ENCODE measurements at places on chromosomes 16 and 17.

DNA sequence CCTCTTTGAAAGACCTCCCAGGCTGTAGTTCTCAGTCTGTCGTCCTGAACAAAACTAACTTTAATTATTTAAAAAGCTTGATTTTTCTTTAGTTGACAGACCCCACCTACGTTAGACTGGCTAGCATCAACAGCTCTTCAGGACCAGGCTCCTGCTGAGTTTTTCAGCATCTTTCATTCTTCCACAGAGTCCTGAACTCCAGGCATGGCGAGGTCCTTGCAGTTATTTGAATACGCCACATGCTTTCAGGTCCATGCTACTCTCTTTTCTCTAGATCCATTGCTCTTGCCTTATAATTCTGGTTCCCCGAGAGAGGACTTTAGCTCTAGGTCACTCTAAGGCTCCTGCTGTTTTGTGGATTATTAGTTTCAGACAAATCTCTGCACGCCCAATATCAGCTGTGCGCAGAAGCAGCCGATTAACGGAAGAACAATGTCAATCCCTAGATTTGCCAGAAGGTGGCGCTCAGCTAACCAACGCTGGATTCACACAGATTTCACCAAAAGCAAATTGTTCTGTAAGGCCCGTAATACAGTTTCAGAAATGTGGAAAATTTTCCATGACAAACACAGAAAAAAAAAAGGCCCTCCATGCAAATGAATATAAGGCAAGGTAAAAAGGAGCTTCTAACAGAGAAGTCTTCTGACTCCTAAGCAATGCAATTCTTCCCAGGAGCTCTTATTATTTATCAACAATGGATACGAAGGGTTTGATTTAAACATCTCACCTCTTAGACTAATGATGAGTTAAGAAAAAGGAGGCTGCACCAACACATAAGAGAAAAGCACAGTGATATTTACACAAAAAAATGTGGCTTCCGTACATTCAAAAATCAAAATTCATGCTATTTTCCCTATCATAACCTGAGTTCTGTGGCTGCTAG is 33.5 kb upstream of the BCO1 start:
- peak; percentile 30 for DNase-seq
- no peak overlapping the region for H3K4me3 ChIP-seq
- H3K4me1 ChIP-seq, result no peaks in the 10 kb centered on the region
- H3K36me3 ChIP-seq, result no peaks in the 10 kb centered on the region
- no peak overlapping the region for H3K27ac ChIP-seq

DNA sequence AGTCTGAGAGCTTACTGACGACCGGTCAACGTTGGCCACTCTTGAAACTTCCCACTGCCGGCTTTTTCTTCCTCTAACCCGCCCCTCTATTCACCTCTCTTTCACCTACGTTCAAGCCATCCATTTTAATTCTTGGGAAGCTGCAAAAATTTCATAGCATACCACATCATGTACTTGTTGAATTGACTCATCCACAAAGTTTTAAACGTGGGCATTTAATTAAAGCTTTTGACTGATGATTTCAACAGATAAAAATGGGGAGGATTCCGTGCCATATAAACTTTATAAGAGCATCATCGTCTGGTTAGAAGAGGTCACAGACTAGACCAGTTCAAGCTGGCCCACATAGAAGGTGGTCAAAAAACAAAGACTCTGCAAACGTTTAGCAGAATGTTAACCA is 22.5 kb downstream of the VPS53 start:
- H3K36me3 ChIP-seq, result peaks cover 5% of the 10 kb centered on the region
- no peak for DNase-seq
- H3K27me3 ChIP-seq, result no peaks in the 10 kb centered on the region
- no peak overlapping the region for H3K27ac ChIP-seq
- no peak overlapping the region for H3K4me3 ChIP-seq

DNA sequence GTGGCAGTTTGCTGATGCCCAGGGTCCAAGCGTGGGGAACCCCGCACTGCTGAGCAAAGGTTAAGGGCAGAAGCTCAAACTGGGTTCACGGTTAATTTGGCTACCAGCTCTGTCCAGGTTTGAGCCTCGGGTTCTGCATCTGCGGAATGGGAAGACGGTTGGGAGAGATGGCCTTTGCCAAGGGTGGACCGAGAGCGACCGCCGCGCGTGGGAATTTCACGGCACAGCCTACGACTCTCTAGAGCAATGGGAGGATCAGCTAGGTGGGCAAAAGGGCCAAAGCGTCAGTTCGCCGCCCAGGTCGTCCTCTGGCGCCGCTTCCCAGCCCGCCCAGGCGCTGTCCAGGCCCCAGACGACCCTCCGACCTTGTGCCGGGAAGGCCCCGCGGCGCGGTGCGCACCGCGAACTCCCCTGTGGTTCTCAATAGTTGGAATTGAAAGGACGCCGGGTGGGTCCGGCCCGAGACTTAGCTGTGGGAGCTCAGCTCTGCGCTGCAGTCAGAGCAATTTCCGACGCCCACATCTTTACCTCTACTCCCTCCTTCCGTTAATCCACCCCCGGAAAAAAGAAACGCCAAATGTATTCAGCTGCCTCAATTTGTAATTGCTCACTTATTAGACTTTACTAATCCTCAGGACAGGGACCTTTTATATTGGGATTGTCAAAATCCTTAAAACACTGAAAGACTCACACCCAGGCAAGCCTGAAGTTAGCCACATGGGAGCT is 2.5 kb upstream of the HS3ST3B1 start:
- no peaks in the 10 kb centered on the region for H3K4me1 ChIP-seq
- no peaks in the 10 kb centered on the region for H3K36me3 ChIP-seq
- no peak for DNase-seq
- no peak overlapping the region for H3K27ac ChIP-seq

DNA sequence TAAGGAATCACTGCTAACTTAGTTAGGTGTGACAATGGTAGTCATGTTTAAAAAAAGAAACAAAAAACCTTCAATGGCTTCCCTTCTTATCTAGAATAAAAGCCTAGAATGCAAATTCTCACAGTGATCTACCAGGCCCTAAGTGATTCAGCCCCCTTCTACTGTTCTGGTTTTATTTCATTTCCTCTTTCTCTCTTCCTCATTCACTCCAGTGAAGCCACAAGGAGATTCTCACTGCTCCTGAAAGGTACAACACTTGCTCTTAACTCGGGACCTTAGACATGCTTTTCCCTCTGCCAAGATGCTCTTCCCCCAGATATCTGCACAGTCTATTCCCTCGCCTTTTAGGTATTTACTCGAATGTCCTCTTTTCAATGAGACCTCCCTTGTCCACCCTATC is 3.7 kb downstream of the PIGS start:
- no peak for DNase-seq
- no peak overlapping the region for H3K4me3 ChIP-seq
- no peaks in the 10 kb centered on the region for H3K36me3 ChIP-seq
- H3K27me3 ChIP-seq, result no peaks in the 10 kb centered on the region
- H3K4me1 ChIP-seq, result peaks cover 17% of the 10 kb centered on the region
- no peak overlapping the region for H3K27ac ChIP-seq

- H3K27ac ChIP-seq, result peak within 1 kb of the TSS; percentile 98
- H3K27me3 ChIP-seq, result no peaks in the 10 kb centered on the region
- peak within 1 kb of the TSS; percentile 81 for H3K4me3 ChIP-seq
- DNase-seq, result no peak
- H3K36me3 ChIP-seq, result no peaks in the 10 kb centered on the region
Observed at GRCh38 chr17:34254651-34255380, at the start of gene CCL2. Gene CCL2, plus strand, starts transcription at chr17:34255285. Its CDS starts 65 bp downstream, at chr17:34255350.

DNA sequence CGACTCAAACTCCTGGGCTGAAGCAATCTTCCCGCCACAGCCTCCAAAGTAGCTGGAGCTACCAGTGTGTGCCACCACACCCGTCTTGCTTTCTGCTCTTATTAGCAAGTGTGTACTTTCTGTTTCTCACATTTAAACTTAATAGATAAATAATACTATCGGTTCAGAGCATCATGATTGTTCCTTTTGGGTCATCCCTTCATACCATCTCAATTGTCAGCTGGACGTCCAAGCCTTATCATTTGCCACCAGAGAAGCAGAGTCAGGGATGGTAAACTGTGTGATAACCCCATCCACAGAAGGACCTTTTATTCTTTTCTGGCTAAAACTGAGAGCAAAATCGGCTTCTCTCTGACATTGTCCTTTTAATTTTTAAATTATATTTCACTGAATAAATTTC is 279.8 kb upstream of the GOT2 start:
- no peak for DNase-seq
- no peak overlapping the region for H3K27ac ChIP-seq
- no peak overlapping the region for H3K4me3 ChIP-seq
- no peaks in the 10 kb centered on the region for H3K27me3 ChIP-seq

GRCh38 chr17:50101346-50102163 is 6.4 kb downstream of the PDK2 start:
- no peaks in the 10 kb centered on the region for H3K27me3 ChIP-seq
- H3K27ac ChIP-seq, result no peak overlapping the region
- peaks cover 25% of the 10 kb centered on the region for H3K4me1 ChIP-seq
- DNase-seq, result no peak
- no peaks in the 10 kb centered on the region for H3K36me3 ChIP-seq

DNA sequence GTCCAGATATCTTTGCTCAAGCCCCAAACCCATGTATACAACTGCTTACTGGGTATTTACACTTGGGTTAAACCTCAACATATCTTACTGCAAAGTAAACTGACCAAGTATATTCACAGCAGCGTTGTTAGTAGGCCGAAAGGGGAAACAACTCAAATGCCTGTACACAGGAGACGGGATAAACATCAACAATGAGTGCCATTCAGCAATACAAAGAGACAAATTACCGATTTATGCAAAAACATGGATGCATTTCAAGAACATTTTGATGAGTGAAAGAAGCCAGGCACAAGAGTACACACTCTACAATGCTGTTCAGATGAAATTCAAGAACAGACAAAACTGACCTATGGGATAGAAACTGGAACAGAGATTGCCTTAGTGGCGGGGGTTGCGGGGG is 136.3 kb upstream of the CACNG3 start:
- no peaks in the 10 kb centered on the region for H3K4me1 ChIP-seq
- H3K27me3 ChIP-seq, result peaks cover 16% of the 10 kb centered on the region
- H3K4me3 ChIP-seq, result no peak overlapping the region
- H3K36me3 ChIP-seq, result no peaks in the 10 kb centered on the region

DNA sequence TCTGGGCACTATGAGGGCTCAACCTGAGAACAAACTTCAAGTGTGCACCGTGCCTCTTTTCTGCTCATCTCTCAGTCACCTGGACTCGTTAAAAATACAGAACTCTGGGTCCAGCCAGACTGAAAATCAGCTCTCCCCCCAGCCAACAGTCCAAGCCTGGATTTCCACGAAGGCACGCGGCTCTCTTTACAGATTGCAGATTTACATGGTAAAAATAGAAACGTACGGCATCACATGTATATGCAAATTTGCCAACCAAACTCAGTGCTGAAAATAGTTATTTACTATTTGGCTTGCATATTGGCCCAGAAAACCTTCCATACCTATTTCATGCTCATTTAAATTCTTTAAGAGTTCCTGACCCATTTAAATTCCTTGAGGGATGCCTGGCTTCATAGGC is 315.8 kb downstream of the MAF start:
- H3K36me3 ChIP-seq, result no peaks in the 10 kb centered on the region
- H3K27ac ChIP-seq, result no peak overlapping the region
- H3K4me3 ChIP-seq, result no peak overlapping the region
- DNase-seq, result no peak
- H3K4me1 ChIP-seq, result no peaks in the 10 kb centered on the region

DNA sequence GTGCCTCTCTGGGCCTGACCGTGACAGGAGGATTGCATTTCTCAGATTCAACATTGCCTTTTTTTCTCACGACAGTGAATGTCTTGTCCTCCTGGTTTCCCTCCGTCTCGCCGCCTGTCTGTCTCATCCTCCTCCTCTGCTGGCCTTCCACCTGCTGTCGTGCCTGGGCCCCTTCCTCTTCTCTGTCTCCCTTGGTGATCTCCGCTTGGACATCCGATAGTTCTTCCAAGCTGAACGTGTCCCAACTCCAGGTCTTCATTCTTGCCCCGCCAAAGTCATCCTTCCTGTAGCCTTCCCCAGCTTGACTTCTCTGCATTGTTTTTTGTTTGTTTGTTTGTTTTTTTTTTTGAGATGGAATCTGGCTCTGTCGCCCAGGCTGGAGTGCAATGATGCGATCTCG is 79.4 kb downstream of the RAP1GAP2 start:
- DNase-seq, result no peak
- no peaks in the 10 kb centered on the region for H3K36me3 ChIP-seq
- H3K27me3 ChIP-seq, result no peaks in the 10 kb centered on the region
- no peak overlapping the region for H3K4me3 ChIP-seq

DNA sequence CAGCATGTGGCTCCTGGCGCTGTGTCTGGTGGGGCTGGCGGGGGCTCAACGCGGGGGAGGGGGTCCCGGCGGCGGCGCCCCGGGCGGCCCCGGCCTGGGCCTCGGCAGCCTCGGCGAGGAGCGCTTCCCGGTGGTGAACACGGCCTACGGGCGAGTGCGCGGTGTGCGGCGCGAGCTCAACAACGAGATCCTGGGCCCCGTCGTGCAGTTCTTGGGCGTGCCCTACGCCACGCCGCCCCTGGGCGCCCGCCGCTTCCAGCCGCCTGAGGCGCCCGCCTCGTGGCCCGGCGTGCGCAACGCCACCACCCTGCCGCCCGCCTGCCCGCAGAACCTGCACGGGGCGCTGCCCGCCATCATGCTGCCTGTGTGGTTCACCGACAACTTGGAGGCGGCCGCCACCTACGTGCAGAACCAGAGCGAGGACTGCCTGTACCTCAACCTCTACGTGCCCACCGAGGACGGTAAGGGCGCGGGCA is 645 bp downstream of the NLGN2 start:
- H3K4me1 ChIP-seq, result no peaks in the 10 kb centered on the region
- no peaks in the 10 kb centered on the region for H3K27me3 ChIP-seq

DNA sequence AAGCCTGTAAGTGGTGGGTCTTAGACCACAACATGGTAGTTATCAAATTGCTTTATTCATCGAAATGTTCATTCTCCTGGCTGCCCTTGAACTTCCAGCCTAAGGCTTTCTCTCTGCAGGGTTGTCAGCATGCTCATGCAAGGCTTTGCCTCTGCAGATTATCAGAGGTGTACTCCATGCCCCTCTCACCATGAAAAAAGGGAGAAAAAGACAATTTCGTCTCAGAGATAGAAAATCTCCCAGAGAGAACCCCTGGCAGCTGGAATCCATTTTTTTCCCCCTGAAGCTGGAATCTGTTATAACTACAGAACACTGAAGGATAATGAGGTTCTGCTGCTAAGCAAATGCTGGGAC is 33.9 kb upstream of the METTL9 start:
- no peaks in the 10 kb centered on the region for H3K27me3 ChIP-seq
- DNase-seq, result no peak
- no peaks in the 10 kb centered on the region for H3K36me3 ChIP-seq
- no peak overlapping the region for H3K27ac ChIP-seq
- H3K4me3 ChIP-seq, result no peak overlapping the region
